Thymus (tissue), 14 donors: ENCODE measurements at places on chromosomes 7 and 10. TPM values are rescaled to one million over a fixed set of nuclear protein-coding genes. Genes with fewer than 3 reads are reported as not detected.

Gene TBXAS1
- 15.3 TPM for total RNA-seq

Gene MEOX2
- total RNA-seq = 4.4 TPM

Gene CTAGE4
- total RNA-seq = 0.28 TPM

Gene CHAT
- 0.09 TPM for total RNA-seq

Gene ASB10
- total RNA-seq = not detected

GRCh38 chr10:128373071-128373749, 247.0 kb upstream of the MKI67 start:
- no peak overlapping the region for H3K4me3 ChIP-seq
- H3K27ac ChIP-seq = no peak overlapping the region
- no peaks in the 10 kb centered on the region for H3K36me3 ChIP-seq
- DNase-seq = no peak
- H3K27me3 ChIP-seq = no peaks in the 10 kb centered on the region

DNA sequence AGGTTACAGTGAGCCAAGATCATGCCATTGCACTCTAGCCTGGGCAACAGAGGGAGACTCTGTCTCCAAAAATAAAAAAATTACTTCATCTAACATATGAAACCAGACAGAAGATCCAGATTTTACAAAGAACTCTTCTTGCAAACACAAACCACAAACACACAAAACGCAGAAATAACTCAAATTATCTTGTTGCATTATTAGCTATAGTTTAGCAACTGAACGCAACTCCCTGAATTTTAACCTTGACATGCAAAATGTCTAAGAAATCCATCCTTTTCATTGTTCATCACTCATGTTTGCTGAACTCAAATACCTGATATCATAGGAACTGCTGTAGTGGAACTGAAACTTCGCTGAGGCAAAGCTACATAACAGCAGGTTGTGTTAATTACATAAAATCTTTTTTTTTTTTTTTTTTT, 64.1 kb downstream of the MICU1 start:
- no peak overlapping the region for H3K4me3 ChIP-seq
- H3K27me3 ChIP-seq = no peaks in the 10 kb centered on the region
- H3K36me3 ChIP-seq = peaks cover 6% of the 10 kb centered on the region
- no peaks in the 10 kb centered on the region for H3K4me1 ChIP-seq
- H3K27ac ChIP-seq = no peak overlapping the region

DNA sequence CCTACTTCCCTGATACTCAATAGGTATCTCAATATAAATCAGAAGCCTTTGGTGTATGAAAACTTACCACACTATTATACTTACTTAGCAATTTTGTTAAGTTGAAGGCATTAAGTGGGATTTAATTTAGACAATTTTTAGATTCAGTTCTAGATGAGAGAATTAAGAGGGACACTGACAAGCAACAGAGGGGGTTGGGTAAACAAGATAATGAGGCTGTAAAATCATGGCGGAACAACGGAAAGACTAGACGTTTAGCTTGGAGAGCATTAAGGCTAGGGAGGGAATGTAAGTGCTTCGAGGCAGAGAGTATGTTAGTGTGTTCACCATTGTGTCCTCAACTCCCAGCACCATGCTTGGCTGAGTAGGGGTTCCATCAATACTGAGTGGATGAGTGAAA, 71.3 kb downstream of the DENND11 start:
- peaks cover 7% of the 10 kb centered on the region for H3K36me3 ChIP-seq
- no peak overlapping the region for H3K27ac ChIP-seq
- no peak overlapping the region for H3K4me3 ChIP-seq

DNA sequence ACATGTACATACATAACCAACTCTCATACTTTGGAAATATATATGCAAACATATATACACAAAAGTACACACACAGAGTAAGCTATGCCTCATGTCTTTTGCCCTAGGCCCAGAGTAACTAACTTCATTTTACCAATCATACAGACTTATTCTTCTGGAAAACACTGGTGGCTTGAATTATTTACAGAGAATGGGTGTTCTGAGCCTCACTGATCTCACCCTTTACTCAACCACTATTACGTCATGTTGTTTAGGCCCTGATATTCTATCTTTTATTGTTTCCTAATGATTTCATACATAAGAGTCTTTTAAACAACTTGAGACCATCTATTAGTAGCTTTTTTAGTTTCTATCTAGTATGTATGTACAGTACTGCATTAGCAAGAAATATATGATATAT, 43.0 kb downstream of the ANK3 start:
- no peaks in the 10 kb centered on the region for H3K36me3 ChIP-seq
- no peak overlapping the region for H3K27ac ChIP-seq
- H3K4me3 ChIP-seq = no peak overlapping the region
- no peaks in the 10 kb centered on the region for H3K27me3 ChIP-seq
- no peaks in the 10 kb centered on the region for H3K4me1 ChIP-seq
- no peak for DNase-seq
